ENCODE measurements at places on chromosomes 3 and 15.

DNA sequence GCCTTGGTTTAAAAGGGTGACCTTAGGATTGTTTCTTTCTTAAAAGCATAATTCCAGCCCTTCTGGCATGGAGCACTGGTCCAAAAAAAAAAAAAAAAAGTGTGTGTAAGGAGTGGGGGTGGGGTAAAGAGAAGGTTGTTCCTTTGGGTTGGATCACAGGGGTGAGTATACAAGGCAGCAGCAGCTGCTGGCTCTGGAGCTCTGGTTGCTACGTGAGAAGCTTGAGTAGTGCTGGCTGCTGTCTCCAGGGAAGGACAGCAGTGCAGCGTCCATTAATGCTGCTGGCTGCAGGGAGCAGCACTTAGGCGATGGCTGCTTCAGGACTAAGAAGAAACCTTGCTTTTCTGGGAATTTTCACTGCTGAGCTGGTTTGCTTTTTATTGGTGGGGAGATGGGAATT lies 2.3 kb downstream of the SETD5 start:
- DNase-seq = no peak

GRCh38 chr15:37135225-37135624 lies 34.9 kb upstream of the MEIS2 start:
- no peak for DNase-seq

DNA sequence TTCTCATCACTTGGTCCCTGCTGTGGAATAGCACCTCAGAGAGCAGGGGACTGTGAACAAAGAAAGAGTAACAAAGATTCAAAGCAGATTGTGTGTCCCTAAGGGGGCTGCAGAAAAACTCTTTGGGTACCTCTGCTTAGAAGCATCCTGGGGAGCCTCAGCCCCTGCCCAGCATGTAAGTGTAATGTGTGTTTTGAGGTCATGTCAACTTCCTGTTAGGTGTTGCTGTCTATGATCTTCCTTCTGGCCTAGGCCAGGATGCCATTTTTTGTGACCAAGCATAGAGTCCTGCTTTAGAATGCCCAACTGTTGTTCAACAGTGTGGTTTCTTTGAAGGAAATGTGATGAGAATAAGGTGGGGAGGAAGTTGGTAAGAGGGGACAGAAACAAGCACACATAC lies 77.1 kb upstream of the BCL6 start:
- no peak for DNase-seq

- no peak for DNase-seq
These were observed 87.6 kb upstream of the MYZAP start for GRCh38 chr15:57503911-57504598.

DNA sequence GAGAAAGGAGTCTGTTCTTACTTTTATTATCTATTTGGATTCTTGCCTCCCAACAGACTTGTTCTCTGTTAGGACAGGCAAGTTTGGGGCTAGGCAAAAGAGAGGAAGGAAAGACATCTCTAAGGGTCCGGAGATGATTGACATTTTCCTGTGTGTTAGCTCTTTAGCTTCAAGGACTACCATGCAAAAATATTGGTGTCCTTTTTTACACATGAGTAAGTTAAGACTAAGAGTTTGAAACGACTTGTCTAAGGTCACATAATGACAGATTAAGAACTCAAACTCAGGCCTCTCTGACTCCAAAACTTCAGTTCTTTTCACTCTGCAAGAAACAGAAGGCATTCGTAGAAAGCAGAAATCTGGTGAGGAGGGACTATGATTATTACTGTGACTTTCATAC lies 5.9 kb downstream of the LMCD1 start:
- no peak for DNase-seq

- DNase-seq = no peak
These were observed 38.3 kb downstream of the RSRC1 start for GRCh38 chr3:158148218-158148617.

DNA sequence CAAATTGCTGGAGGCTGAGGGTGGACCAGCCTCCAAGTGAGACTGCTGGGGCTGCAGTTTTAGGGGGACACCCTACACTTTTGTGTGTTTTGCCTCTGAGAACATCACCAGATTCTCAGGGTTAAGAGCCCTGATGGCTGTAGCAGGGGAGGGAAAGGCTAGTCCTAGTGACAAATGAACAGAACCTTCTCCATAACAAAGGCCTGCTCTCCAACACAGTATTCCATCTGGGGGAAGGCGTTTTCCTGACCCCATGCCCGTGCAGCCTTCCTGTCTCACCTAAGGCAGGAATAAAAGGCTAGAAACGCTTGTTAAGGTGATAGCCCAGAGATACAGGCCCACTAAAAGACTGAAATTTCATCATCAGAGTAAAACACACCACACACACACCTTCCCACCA lies 50.2 kb upstream of the NSMCE3 start:
- no peak for DNase-seq

GRCh38 chr3:195260280-195260905 lies 10.6 kb downstream of the XXYLT1 start:
- DNase-seq = no peak

GRCh38 chr3:34070831-34071585 lies 272.6 kb downstream of the PDCD6IP start:
- DNase-seq = no peak

- DNase-seq = no peak
These were observed 476.2 kb upstream of the RASGRP1 start for GRCh38 chr15:39040861-39041260.

- DNase-seq = no peak
These were observed 392.4 kb upstream of the ALCAM start for GRCh38 chr3:104974316-104974715.

DNA sequence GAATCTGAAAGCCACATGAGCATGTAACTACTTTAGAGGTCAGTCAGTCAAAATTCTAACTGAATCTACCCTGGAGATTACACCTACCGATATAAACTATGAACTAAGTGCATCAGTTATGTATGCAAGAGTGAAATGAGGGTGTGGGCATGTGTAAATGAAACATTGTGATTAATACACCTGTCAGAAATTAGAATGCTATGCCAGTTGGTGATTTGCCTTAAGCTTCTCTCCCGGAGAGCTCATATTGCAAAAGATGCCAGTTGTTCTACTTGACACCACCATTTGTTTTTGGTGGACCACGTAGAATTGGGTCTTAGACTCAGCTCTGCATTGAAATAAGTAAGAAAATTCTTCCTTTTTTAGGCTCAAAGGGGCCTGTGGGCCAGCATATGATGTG lies 91.0 kb upstream of the KBTBD8 start:
- DNase-seq = no peak

DNA sequence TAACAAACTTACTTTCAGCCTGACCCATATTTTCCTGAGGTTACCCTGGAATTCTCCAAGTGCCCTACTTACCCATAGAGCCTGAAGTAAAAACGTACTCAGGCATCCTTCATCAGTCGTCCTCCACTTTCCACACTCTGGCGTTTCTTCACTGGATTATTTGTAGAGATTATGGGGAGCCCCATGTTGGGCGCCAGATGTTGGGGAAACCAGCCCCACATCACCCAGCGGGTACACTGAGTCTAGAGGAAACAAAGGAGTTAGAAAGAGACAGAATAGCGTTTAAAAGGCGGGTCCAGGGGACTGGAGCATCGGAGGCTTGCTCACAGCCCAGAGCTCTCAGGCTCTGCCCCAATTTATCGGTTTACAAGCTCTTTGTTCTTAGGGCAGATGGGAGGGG lies 9.7 kb upstream of the SLC28A2 start:
- no peak for DNase-seq

DNA sequence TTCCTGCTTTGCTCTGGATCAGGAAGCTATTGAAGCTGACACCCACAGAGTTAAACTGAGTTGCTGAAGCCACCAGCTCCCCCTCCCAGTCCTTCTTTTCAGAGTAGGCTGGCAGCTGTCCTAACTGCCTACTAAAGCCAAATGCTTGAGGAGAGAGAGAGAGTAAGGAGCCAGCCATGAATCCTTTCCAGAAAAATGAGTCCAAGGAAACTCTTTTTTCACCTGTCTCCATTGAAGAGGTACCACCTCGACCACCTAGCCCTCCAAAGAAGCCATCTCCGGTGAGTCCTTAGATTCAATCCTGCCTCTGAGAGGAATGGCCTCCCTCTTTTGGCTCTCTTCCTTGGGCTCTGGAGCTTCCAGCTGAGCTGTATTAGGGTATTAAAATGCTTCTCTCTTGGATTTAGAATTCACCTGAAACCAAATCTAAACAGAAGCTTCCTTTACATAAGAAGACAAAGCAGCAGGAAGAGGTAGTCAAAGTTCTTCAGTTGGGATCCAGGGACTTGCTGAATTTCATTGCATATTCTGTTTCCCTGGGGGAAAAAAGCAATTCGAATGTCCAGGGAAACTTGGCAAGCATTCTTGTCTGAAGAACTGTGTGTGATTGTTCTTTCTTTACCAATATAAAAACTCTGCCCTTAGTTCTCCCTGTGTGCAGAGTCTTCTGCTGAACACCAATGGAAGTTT lies at the start of gene SLC15A2:
TSS of gene SLC15A2 (plus strand) at position 101 of the 690 bp plus-strand sequence. CDS start at position 177, 76 bp downstream.
- DNase-seq = no peak

- no peak for DNase-seq
These were observed 92.4 kb downstream of the NAALADL2 start for GRCh38 chr3:174951498-174952005.
